ENCODE measurements at places on chromosomes 12 and 14.
A peak's percentile ranks its signal among the peaks of the same experiment; 100 is the strongest.

DNA sequence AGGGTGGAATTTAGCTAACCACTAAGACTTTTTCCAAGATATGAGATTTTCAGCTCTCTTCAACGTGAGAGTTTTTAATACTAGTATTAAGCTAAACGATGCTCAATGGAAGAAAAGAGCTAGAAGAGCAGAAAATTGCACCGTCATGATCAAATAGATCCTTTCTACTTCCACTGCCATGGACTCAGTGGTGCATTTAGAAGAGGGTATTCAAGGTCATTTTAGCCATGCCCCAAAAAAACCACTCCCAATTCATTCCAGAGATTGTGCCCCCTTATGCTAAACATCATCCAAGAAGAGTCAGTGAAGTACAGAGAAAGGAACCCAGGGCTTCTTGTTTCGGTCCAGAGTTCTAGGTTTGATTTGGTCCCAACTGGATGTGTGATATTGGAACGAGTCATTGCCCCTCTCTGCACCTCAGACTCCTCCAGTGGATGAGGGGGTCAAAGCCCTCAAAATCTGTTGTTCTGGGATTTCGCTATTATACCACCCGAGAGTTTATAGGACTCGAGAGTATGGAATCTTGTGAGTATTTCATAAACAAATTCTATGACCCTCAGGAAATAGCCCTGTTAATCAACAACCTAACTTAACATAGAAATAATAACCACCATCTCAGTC is 55.2 kb downstream of the DAD1 start:
- no peak for DNase-seq

DNA sequence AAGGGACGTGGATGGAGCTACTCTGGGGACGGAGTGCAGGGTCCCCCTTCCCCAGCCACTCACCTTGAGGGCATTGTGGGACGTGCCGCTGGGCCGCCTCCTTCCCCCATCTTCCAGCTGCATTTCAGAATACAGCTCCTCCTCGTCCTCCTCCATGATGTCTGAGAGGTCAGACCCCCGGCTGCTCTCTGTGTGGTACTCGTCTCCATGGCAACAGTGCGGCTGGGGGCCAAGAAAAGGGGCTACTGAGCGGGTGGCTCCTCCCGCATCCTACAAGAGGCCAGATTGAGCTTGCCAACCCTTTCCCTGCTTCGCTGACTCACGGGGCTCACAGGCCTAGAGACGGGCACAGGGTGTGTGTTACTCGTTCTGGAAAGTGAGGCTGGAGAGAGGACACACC is 90.4 kb downstream of the PIWIL1 start:
- DNase-seq, result no peak

GRCh38 chr14:104220215-104221070 is 82.1 kb downstream of the KIF26A start:
- DNase-seq, result no peak

DNA sequence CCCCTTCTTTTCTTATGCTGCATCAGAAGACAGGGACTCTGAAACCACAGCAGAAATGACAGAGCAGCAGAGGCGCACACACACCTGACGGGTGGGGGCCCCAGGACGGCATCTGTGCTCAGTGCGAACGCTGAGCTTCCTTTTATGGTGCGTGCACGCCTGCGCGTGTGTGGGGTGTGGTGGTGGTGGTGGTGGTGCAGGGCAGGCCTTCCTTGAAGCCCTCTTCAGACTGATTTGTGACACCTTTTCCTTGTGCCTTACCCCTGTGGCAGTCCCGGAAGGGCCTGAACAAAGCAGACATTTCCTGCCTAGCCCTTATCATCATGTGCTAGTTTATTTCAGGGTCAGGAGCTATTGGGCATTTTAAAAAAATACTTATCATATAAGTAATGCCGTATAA is 75.7 kb downstream of the TSPAN9 start:
- no peak for DNase-seq

DNA sequence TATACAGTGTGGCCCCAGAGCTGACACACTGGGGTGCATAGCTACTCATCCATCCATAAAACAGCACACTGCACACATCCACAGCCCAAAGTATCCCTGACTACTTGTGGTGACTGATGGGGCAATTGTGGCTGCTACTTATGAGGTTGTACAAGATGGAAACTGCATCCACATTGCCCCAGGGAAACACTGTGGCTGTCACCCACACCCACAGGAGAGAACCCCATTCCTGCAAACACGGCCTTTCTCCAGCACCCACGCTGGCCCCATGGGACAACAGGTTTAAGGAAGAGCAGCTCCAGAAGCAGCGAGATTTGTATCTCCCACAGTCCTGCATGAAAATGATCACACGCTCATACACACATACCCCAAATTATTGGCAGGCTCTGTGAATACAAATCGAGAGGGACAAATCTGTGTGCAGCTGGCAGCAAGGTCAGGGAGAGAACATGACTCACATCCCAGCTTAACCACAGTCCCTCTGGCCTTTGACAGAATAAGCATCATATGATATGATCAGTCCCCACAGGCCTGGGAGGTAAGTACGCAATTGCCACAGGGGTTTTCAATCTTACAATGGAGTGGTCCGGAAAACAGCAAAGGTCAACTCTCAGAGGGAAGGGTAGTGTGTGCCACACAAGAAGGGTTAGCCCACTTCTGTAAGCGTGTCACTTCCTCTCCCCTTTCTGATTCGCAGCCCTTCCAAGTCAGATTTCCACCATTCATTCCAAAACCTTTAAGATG is 61.9 kb downstream of the ESR2 start:
- peak; percentile 74 for DNase-seq

DNA sequence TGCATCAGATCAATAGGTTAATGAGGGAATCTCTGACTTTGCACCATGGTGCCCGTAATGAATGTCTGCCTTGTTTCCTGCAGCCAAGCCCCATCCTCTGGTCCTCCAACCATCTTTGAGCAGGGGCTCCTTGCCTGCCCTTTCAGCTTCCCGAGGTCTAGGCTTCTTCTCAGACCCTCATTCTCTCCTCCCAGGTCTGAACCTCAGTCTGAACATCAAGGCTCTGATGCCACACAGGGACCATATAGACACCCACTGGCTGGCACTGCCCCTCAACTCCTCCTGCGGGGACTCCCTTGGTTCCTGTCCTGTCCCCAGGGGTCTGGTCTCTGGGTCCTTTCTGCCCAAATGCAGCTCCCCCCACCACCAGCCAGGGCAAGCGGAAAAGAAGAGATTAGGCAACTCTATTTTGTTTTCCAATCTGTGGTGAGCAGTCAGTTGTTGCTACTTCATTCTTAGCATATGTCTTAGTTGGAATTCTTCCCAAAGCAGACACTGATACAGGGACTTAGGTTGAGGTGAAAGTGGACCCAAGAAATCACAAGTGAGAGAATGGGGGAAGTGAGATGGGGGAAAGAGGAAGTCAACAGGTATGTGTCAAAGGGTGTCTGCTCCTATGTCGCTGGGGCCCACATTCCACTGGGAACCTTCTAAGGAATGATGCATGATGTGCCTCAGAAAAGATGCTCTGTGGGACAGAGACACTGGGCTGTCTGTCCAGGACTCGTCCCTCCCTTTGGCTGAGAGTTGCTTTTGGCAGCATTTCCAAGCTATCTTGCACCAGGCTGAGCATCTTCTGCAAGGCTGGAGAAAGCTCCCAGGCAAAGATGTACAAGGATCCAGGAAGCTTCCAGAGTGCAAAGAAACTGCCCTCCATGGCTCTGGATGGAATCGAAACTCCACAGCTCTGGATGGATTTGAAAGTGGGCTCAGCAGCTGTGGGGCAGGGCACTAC is 1096.5 kb upstream of the TMEM132C start:
- DNase-seq, result no peak

GRCh38 chr12:89041078-89041477 is 311.2 kb downstream of the DUSP6 start:
- DNase-seq, result no peak

DNA sequence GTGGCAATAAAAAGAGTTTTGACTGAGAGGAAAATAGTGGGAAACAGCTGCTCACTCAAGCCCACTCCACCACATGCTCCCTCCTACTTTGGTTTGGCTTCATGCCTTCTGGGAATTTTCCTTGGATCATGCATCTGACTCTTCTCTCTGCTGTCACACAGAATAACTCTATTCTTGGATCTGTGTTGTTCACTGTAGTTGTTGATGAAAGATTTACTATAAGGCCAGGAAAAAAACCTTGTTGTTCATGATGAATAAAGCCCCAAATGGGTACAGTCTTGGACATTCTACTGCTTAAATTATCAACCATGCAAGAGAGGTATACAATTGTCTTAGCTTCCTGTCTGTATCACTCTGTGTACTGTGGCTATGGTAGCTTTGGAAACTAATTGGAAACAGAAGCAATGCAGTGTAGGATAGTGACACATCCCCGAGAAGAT is 70.5 kb downstream of the TMX1 start:
- DNase-seq, result no peak

GRCh38 chr14:35220920-35221319 is 71.3 kb upstream of the PSMA6 start:
- no peak for DNase-seq

DNA sequence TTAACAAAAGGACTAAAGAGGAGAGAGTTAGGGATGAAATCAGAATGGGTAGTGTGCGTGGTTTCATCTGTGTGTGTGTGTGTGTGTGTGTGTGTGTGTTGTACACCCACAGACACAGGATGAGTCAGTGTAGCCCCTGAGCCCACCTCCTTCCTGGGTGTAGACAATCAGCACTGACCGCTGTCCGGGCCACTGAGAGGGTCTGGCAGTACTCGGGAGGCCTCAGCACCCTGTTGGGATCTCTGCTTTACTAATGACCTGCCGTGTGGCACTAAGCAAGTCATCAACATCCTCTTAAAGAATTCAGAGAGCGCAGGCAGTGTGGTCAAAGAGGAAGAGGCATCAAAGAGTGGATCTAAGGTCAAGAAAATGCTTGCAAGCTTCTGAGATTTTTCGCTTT is 112.6 kb downstream of the PRMT8 start:
- DNase-seq, result no peak

DNA sequence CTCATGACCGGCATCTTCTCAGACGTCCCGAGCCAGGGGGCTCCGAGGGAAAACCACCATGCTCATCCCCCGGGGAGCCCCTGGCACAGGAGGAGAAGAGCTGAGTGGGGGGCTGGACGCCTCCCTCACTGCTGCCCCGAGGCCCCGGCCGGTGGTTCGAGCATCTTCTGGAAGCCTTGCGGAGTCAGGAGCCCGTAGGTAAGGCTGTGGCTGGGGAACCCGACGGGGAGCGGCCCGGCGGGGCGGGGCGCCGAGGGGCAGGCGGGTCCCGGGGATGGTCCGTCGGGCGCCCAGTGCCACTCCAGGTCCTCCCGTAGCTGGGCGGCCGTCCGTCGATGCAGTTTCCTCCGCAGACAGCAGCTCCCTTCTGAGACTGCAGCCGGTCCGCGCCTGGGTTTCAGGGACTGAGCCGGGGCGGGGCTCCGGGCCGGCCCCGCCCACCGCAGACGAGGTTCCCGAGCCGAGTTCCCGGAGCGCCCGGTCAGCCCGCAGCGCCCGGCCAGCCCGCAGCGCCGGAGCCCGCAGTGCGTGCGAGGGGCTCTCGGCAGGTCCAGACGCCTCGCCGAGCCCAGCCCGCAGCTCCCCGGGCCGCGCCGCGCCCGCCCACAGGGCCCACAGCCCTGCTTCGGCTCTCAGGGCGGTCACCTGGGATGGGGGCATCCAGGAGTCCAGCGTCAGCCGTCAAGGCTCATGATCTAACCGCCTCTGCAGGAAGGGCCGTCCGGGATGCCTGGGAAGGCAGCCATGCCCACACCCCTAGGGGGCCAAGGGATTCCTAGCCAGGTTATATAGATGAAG is at the start of gene PGF:
Gene PGF, minus strand, starts transcription at position 369 of the 798 bp plus-strand sequence. Its CDS starts 355 bp downstream, at position 14.
- no peak for DNase-seq

- DNase-seq, result no peak
Measured at GRCh38 chr14:26996246-26996645, 398.4 kb upstream of the NOVA1 start.

DNA sequence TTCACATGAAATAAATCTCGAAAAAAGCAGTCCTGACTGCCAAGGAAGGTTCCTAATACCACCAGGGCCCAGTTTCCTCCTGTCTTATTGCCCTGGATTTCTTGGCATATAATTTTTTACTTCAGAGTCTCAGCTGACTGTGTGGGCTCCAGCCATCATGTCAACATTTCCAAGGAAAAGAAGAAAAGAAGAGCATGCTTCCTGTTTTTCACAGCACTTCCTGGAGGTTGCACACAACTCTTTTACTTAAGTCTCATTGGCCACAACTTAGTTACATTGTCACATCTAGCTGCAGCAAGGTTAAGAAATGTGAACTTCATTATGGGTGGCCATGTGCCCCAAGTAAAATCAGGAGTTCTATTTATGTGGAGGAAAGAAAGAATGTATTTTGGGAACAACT is 24.3 kb downstream of the DACT1 start:
- DNase-seq, result no peak

- peak; percentile 12 for DNase-seq
Measured at GRCh38 chr14:74302152-74302628, 544 bp downstream of the ABCD4 start.

All from HS-27A (cell line).